ENCODE measurements at places on chromosomes 1 and 21. TPM values are rescaled to one million over a fixed set of nuclear protein-coding genes. Genes with fewer than 3 reads are reported as not detected.
A peak's percentile ranks its signal among the peaks of the same experiment; 100 is the strongest.

- no peak for DNase-seq
- H3K4me3 ChIP-seq: no peak overlapping the region
- no peak overlapping the region for H3K27ac ChIP-seq
- no peaks in the 10 kb centered on the region for H3K27me3 ChIP-seq
Observed at GRCh38 chr21:36510911-36511310, 31.0 kb upstream of the CLDN14 start.

GRCh38 chr1:156012051-156012817 is 8.5 kb downstream of the SSR2 start:
- peaks cover 100% of the 10 kb centered on the region for H3K36me3 ChIP-seq
- H3K4me1 ChIP-seq: no peaks in the 10 kb centered on the region
- no peak for DNase-seq
- H3K4me3 ChIP-seq: no peak overlapping the region
- no peaks in the 10 kb centered on the region for H3K27me3 ChIP-seq
- H3K27ac ChIP-seq: peak overlapping the region; percentile 17

DNA sequence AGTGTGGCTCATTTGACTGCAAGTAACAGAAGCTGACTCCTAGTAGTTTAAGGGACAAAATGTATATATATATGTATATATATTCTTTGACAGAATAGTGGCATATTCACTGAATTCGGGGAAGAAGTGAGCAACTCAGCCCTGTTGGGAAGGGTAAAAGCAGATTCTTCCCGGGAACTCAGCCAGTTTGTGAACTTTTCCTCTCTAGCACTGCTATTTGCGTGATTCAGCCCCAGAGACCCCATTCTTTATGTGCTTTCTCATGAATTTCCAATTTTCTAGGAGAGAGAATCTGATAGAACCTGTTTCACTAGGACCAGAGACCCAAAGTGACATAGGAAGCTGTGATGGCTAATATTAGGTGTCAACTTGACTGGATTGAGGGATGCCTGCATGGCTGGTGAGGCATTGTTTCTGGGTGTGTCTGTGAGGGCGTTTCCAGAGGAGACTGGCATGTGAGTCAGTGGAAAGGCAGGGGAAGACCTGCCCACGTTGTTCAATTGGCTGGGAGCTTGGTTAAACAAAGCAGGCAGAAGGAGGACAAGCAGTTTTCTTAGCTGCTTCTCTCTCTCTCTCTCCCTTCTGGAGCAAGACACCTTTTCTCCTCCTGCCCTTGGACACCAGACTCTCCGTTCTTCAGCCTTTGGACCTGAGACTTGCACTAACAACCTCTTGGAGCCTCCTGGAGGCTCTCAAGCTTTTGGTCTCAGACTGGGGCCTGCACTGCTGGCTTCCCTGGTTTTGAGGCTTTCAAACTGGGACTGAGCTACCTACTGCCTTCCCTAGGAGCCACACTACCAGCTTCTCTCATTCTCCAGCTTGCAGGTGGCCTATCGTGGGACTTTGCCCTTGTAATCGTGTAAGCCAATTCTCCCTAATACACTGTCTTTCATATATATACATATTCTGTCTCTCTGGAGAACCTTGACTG is 93.4 kb upstream of the KCNK1 start:
- H3K27ac ChIP-seq: no peak overlapping the region
- DNase-seq: no peak
- H3K36me3 ChIP-seq: no peaks in the 10 kb centered on the region
- no peak overlapping the region for H3K4me3 ChIP-seq
- no peaks in the 10 kb centered on the region for H3K4me1 ChIP-seq

The BLACAT1 gene
- 6.5 TPM for polyA plus RNA-seq

GRCh38 chr1:229086686-229087085 is 184.2 kb upstream of the RAB4A start:
- no peaks in the 10 kb centered on the region for H3K36me3 ChIP-seq
- H3K4me1 ChIP-seq: no peaks in the 10 kb centered on the region
- no peak for DNase-seq

- H3K27ac ChIP-seq: no peak overlapping the region
- no peak for DNase-seq
- no peaks in the 10 kb centered on the region for H3K27me3 ChIP-seq
- H3K36me3 ChIP-seq: no peaks in the 10 kb centered on the region
- H3K4me1 ChIP-seq: no peaks in the 10 kb centered on the region
Observed at GRCh38 chr1:241823925-241824324, 24.1 kb upstream of the EXO1 start.

GRCh38 chr21:33364830-33365229 is 38.4 kb upstream of the IFNGR2 start:
- peaks cover 59% of the 10 kb centered on the region for H3K4me1 ChIP-seq
- peak overlapping the region; percentile 91 for H3K27ac ChIP-seq
- no peak for DNase-seq
